Progenitor cell of endocrine pancreas (in vitro differentiated cells): ENCODE measurements at places on chromosomes 2 and 18.

DNA sequence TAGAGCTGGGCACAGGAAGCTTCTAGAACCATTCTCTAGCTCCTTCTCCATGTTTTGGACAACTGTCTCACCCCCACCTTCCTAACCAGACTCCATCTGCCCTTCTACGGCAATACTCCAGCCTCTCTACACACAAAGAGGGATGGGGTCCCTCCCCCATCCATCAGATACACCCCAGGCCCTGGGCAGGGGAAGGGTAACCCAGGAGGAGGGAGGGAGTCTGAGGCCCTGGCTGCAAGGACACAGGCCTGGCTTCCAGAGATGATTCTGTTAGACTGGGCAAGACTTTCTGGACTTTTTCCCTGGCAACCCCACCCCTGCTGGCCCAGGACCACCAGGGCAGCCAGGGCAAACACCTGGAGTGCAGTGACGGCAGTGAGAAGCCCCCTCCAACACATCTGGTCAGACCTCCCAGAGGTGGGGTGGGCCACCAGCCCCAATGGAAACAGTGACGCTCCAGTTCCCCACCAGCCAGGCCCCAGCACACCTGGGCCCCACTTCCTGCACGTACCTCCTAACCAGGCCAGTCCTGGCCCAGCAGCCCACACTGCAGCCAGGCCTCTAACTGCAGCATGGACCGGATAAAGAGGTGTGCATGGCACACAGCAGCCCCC lies 6.5 kb downstream of the CYP26B1 start:
- DNase-seq: no peak
- H3K27me3 ChIP-seq: peaks cover 19% of the 10 kb centered on the region
- no peak overlapping the region for H3K4me3 ChIP-seq
- H3K27ac ChIP-seq: no peak overlapping the region
- peaks cover 3% of the 10 kb centered on the region for H3K36me3 ChIP-seq
- peaks cover 14% of the 10 kb centered on the region for H3K4me1 ChIP-seq

DNA sequence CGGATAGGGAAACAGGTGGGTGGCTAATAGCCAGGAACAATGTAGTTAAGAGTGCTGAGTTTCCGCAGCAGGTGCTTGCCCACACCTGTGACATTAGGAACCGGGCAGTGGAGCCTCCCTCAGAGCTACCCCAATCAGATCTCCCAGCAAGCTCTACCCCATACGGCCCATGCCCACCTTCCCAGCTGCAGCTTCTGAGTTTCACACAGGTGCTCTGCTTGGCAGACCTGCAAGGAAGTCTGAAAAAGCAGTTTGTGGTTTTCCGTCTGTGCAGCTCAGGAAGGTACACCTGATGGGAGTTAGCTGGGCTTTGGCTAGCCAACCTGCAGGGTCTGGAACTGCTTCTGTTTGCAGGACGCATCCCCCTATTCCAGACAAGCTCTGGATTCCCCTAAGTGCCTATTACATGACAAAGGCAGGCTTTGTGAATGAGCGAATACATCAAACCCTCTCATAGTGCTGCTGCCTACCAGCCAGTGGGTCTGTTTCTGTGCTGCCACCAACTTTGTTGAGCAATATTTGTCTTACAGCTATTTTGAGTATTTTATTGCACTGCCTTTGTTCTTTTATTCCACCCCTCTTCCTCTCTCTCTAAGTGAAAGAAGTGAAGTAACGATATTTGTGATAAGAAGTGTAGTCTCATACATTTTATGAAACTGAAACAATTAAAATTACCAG lies 24.7 kb upstream of the CEP68 start:
- H3K36me3 ChIP-seq: no peaks in the 10 kb centered on the region
- H3K4me1 ChIP-seq: peaks cover 1% of the 10 kb centered on the region
- no peak for DNase-seq

GRCh38 chr18:6256521-6256920 lies 158.2 kb downstream of the L3MBTL4 start:
- H3K36me3 ChIP-seq: peaks cover 25% of the 10 kb centered on the region
- no peaks in the 10 kb centered on the region for H3K27me3 ChIP-seq
- peak overlapping the region; percentile 30 for H3K27ac ChIP-seq
- peaks cover 12% of the 10 kb centered on the region for H3K4me1 ChIP-seq
- H3K4me3 ChIP-seq: no peak overlapping the region
- DNase-seq: no peak

DNA sequence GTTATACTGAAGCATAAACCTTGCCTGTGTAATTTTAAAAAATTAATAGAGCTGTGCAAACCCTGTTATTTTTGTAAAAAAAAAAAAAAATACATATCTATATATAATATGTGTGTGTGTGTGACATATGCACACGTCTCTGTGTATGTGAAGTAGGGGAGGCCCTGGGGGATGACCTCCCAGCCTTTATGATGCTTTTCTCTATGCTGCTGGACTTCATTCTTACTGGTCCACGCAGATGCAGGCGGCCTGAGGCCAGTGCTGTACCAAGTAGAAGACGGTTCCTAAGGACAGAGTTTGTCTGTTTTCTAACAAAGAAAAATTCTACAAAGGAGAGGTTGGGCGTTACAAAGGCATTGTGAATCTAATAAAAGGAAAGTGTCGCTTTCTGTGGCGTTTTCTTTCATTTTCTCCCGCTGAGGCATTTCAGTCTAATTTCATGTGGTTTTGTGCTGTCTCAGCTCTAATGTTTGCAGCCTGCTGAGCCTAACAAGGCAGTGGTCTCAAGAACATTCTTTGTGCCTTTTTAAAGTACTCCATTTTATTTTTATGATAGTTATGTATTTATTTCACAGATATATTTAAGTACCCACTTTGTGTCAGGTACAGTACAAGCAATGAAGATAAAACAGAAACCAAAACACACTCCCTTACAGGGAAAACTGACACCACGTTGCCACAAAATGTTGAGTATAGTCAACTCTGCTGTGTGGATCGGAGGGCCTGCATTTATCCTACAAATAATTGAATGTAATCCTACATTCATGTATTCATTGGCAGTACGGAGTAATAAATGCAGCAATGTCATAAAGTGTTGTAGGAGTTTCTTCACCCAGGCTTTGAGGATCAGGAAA lies 118.0 kb downstream of the RAB3GAP1 start:
- H3K27ac ChIP-seq: no peak overlapping the region
- H3K4me3 ChIP-seq: no peak overlapping the region
- no peaks in the 10 kb centered on the region for H3K27me3 ChIP-seq
- peaks cover 32% of the 10 kb centered on the region for H3K36me3 ChIP-seq
- no peak for DNase-seq

DNA sequence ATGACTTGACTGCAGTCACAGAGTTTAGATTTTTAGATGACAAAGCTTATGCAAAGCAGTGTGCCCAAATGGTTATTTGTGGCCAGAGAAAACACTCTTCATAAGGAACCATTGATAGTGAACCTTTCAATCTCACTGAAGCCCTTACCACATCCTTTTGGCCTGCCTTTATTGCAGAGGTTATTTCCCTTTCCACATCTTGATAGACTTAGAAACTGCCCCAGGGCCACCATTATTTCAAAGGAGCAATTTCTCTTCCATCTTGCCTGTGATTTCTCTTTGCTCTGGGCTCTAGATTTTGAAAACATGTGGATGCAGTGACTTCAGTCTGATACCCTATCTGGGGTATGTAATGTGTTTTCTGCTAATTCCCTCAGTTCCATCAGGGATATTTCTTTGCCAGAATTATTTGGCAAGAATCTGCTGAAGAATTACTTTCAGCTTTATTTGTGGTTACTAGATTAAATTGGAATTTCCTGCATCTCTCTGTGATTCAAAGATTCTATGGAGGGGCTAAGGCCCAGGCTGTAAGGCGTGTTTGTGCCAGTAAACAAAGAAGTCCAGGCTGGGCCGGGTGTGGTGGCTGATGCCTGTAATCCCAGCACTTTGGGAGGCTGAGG lies 51.0 kb downstream of the MOGAT1 start:
- no peaks in the 10 kb centered on the region for H3K36me3 ChIP-seq
- no peak for DNase-seq
- H3K4me1 ChIP-seq: no peaks in the 10 kb centered on the region
- no peaks in the 10 kb centered on the region for H3K27me3 ChIP-seq
- H3K4me3 ChIP-seq: no peak overlapping the region
- H3K27ac ChIP-seq: no peak overlapping the region

GRCh38 chr18:46756559-46757201 lies at the start of gene ST8SIA5:
TSS of gene ST8SIA5 (minus strand) at chr18:46757053. CDS start at chr18:46756508, 545 bp downstream.
- H3K27ac ChIP-seq: peak within 1 kb of the TSS; percentile 61

GRCh38 chr2:165113414-165113813 lies 90.4 kb downstream of the SCN3A start:
- H3K27ac ChIP-seq: no peak overlapping the region
- peaks cover 37% of the 10 kb centered on the region for H3K4me1 ChIP-seq
- H3K27me3 ChIP-seq: no peaks in the 10 kb centered on the region
- H3K4me3 ChIP-seq: no peak overlapping the region

- no peak overlapping the region for H3K27ac ChIP-seq
- H3K36me3 ChIP-seq: peaks cover 9% of the 10 kb centered on the region
- no peak for DNase-seq
- H3K4me3 ChIP-seq: no peak overlapping the region
- no peaks in the 10 kb centered on the region for H3K27me3 ChIP-seq
- peaks cover 5% of the 10 kb centered on the region for H3K4me1 ChIP-seq
Measured at GRCh38 chr2:190684931-190685330, 36.0 kb downstream of the NAB1 start.
